Progenitor cell of endocrine pancreas (in vitro differentiated cells): ENCODE measurements at places on chromosomes 16 and 17. TPM values are rescaled to one million over a fixed set of nuclear protein-coding genes. Genes with fewer than 3 reads are reported as not detected.

DNA sequence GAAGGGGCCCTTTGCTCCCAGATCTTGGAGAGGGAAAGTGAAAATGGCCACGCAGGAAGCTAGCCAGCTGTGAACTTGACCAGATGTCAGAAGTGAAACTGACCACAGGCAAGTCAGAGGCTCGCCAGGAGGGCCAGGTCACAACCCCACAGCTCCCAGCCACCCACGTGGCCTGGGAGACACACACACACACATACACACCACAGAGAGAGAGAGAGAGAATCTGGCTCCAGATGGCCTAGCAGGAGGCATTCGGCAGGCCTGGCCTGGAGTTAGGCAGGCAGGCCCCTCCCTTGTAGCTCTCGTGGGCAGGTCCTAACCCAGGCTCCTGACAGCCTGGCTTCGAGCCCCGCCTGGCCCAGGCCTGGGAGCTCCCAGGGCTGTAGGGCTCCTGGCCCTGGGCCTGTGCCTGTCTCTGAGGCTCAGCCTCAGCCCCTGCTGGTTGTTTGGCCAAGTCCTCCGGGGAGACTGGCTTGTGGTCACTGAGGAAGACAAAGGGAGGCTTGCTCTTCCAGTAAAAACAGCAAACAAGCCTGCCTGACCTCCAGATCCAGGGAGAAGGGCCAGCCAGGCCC is 20.2 kb downstream of the NGFR start:
- H3K27ac ChIP-seq, result peak overlapping the region; percentile 91
- DNase-seq, result no peak
- no peaks in the 10 kb centered on the region for H3K36me3 ChIP-seq
- peaks cover 8% of the 10 kb centered on the region for H3K27me3 ChIP-seq
- no peak overlapping the region for H3K4me3 ChIP-seq

GRCh38 chr17:4331614-4332013 is 34.9 kb downstream of the UBE2G1 start:
- no peaks in the 10 kb centered on the region for H3K27me3 ChIP-seq
- H3K27ac ChIP-seq, result no peak overlapping the region
- H3K4me1 ChIP-seq, result peaks cover 20% of the 10 kb centered on the region

- peaks cover 2% of the 10 kb centered on the region for H3K27me3 ChIP-seq
- H3K4me3 ChIP-seq, result no peak overlapping the region
- H3K36me3 ChIP-seq, result peaks cover 10% of the 10 kb centered on the region
- DNase-seq, result no peak
- H3K27ac ChIP-seq, result no peak overlapping the region
Observed at GRCh38 chr17:46943218-46943500, 20.2 kb downstream of the GOSR2 start.

DNA sequence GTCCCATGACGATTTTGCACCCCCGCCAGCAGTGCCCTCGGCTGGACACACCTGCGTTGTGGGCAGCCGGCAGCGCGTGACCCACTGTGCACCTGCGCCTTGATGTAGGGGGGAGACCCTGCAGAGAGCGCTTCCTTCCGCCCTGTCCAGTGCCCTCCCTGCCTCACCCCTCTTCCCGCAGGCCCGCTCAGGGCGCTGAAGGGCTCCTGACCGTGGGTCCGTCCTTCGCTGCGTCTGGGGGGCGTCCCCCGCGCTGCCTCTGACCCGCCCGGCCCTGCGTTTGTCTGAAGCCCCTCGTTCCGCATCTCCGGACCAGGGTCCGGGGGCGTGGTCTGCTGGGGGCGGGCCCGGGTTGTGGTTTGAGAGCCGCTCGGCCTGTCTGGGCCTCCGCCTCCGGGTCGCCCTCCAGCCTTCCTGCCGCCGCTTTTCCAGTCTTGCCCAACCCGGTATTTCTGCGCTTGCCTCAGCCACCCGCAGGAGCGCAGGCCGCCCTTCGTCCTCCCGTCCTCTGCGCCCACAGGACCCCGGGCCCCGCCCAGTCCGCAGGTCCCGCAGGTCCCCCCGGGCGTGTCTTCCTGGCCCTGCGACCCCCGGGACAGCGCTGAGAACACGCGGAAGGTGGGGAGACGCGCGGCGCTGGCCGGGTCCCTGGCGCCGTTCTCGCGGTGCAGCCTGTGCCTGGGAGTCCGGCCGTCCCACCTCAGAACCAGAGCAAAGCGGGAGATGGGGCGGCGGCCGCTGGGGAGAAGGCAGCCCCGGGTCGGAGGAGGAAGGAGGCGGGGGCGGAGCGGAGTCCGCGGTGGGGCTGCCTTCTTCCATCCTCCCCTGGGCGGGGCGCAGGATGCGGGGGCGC is 4.0 kb upstream of the IL17C start:
- no peaks in the 10 kb centered on the region for H3K4me1 ChIP-seq
- no peak overlapping the region for H3K27ac ChIP-seq
- H3K27me3 ChIP-seq, result peaks cover 28% of the 10 kb centered on the region

ANKFN1 gene
- not detected in 2 replicates for total RNA-seq

- H3K27me3 ChIP-seq, result no peaks in the 10 kb centered on the region
- H3K27ac ChIP-seq, result no peak overlapping the region
- DNase-seq, result no peak
- peaks cover 16% of the 10 kb centered on the region for H3K4me1 ChIP-seq
- H3K36me3 ChIP-seq, result no peaks in the 10 kb centered on the region
- H3K4me3 ChIP-seq, result no peak overlapping the region
Observed at GRCh38 chr16:76490036-76490639, 212.9 kb downstream of the CNTNAP4 start.
